ENCODE measurements at places on chromosomes 16 and 17.

DNA sequence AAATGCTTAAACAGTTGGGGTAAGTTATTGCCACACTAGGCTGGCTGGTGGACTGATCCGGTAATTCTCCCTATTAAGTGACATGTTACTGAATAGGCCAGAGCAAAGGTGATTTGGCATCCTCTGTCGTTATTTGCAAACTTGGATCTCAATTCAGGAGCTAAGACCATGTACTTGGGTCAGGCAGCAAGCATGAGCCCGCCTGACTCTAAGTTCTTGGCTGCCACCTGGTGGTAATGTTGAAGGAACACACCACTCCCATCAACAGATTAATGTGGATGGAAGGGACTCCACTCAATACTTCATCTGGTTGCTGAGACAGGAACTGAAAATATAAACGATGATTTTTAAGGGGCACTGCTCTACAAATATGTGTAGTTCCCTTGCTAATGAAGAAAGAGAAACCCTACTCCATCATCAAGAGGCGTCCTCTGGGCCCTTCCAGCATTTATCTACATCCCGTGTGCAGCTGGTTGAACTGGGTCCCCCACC is 70.8 kb downstream of the EMP2 start:
- peak; percentile 83 for DNase-seq

DNA sequence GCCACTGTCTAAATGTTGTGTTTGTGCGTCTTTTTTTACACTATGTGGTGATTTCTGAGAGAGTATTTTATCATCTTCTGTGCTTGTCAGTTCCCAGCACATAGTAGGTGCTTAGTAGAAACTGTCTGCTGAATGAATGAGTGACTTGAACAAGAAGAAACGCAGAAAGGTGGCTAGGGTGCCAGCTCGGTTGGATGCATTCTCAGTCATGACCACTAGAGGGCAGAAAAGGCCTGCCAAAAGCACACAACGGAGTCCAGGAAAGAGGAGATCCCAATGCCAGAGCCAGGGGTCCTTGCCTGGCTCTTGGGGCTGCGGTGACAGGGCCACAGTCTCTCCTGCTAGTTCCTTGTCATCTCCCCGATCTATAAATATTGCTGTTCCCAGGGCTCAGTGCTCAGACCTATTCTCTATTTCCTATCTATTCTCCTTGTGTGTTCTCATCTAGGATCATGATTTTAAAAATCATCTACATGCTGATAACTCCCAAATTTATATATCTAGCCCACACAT is 57.3 kb upstream of the CCL1 start:
- DNase-seq, result peak; percentile 74

GRCh38 chr17:73342050-73342522 is 30.3 kb upstream of the CDC42EP4 start:
- DNase-seq, result peak; percentile 43

DNA sequence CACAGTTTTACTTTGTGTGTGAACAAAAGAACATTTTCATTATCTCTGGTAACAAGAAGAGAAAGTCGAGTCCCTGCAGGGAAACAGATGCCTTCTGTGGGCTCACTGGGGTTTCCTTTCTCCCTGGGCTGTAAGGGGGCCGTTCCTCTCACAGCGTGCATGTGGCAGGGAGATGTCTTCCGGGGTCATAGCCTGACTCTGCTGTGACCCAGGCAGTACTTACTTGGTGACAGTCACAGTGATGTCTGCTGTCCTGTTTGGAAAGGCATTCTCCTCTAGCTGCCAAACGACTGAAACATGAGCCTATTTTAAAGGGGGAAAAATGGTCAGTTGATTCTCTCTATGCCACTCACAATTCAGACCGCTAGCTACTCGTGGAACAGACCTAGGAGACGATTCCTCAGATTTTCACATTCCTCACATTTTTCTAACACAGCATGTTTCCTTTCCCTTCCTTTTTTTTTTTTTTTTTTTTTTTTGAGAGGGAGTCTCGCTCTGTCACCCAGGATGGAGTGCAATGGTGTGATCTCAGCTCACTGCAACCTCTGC is 7.3 kb downstream of the HASPIN start:
- DNase-seq, result no peak

DNA sequence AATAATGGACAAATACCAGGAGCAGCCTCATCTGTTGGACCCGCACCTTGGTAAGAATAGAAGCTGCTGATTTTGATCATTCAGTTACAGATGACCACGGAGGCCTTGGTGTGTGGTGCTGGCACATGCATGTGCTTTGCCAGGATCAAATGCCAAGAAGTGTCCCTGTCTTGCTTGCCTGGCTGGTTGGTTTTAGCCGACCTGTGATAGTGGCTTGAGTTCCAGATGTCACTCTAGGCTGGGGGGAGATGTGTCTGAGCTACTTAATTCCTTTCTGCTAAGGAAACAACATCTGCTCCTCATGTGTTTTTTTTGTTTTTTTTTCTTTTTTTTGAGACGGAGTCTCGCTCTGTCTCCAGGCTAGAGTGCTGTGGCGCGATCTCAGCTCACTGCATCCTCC is 4.3 kb downstream of the TBCD start:
- no peak for DNase-seq

All from RPMI8226 (cell line).